ENCODE measurements at places on chromosomes 16 and 17.

- no peak for DNase-seq
Measured at GRCh38 chr16:88497561-88498462, 44.7 kb downstream of the ZFPM1 start.

- DNase-seq: peak; percentile 20
Measured at GRCh38 chr16:2713523-2713922, 6.5 kb downstream of the PRSS27 start.

DNA sequence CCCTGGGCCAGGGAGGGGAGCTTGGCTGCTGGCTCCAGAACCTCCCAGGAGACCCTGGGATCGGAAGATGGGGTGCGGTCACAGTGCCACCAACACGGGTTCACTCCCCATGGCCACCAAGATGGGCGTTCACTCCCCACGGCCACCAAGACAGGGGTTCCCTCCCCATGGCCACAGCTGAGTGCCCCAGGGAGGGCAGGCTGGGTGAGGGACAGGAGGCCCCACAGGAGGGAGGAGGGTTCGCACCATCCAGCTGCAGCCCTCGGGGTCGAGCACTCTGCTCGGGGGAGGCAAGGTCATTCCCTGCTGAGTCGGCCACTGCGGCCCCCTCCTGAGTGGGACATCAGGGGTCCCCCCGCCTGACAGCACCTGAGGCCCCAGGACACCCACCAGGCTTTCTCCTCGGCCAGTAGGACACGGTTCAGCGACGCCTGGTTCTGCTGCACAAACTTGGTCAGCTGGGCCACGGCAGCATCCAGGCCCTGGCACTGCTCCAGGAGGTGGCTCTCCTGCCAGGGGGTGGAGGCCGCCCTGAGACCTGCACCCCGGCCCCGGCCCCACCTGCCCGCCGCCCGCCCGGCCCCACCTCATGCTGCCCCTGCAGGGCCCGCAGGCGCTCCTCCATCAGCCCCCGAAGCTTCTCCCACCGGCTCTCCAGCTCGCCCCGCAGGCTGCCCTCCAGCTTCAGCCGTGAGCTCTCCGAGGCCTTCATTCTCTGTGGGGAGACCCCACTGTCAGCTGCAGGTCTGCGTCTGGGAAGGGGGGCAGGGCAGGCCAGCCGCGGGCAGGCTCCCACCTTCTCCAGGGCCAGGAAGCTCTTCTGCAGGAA, 5.9 kb downstream of the CCDC154 start:
- no peak for DNase-seq

- DNase-seq: peak; percentile 37
Measured at GRCh38 chr17:40443988-40444899, 994 bp downstream of the IGFBP4 start.

DNA sequence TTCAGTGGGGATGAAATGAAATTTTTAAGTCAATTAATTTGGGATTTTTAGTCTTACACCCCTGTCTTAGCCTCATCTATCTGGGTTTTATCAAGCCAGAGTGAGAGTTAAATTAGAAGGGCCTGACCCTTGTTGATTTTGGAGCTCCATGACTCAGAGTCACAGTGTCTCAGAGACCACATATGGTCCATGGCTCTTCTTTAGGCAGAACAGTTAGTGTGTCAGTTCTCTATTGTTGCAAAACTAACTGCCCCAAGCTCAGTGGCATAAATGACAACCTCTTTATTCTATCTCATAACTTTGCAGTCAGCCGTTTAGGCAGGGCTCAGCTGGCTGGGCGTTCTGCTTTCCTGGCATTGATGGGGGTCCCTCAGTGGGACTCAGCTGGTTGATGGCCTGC, 44.7 kb downstream of the IRF8 start:
- DNase-seq: peak; percentile 82

DNA sequence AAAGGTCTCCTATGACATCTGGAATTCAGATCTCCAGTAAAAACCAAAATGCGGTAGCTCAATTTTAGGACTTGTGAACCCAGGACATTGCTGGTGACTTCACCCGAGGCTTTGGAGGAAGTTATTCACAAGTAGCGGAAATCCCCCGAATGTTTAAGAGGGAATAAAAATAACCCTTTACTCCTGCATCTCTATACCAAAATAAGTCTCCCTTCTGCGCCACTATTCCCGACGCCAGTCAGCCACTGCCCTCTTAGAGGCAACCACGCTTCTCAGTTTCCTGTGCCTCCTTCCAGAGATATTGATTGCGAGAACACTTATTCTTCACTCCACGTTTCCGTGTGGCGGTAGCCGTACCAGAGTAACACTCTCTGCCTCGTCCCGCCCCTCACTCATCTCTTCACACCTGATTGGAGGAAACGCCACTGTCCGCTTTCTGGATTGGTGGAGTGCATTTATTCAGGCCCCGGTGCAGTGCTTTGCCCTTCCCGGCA, 27.4 kb downstream of the EMP2 start:
- DNase-seq: peak; percentile 48

DNA sequence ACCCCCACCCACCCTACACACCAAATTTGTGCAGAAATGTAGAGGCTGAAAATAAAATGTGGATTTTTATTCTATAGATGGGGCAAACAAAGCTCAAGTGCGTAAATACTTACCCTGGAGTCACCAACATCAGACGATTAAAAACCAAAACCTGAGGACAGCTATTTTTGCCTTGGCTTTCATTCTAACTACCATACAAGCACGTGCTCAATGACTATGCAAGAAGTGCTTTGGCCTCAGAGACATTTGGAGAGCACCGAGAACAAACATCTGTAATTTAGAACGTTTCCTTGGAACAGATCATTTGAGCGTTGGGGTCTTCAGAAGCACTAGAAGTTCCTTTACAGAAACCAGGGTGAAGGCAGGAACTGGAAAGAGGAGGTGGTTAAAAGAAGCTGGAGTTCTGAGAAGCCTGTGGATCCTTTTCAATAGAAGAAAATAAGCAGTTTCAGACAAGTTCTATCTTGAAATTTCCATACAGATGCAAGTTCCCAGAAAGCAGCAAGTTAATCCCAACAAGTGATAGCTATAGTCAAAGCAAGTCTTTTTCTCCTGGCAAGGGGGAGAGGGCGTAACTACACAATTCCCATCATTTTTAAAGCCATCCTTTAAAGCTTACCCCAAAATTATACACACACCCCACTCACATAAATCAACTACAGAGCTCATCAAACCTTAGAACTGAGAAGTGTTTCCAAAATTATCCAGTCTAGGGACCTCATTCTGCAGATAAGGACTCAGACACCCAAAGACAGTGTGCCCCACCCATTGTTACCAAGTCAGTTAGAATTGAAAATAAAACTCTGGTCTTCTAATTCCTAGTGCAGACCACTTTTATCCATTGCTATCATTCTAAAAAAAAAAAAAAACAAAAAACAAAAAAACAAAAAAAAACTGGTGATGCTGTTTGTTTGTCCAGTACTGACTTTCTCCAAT, 29.6 kb upstream of the CDRT4 start:
- DNase-seq: no peak

DNA sequence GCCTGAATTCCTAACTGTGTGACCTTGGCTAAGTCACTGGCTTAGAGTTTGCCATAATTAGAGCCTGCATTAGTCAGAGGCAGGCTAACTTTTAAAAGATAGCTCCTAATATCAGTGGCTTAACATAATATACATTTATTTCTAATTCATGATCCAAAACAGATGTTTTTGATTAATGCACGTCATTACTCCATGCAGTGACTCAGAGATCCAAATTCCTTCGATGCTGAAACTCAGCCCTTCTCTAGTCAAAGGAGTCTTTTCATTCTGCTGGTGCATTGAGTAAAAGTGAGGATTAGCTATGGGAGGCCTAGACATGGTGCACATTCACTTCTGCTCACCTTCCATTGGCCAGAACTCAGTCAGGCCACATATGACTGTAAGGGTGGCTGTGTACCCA, 49.8 kb downstream of the IRX3 start:
- DNase-seq: no peak

DNA sequence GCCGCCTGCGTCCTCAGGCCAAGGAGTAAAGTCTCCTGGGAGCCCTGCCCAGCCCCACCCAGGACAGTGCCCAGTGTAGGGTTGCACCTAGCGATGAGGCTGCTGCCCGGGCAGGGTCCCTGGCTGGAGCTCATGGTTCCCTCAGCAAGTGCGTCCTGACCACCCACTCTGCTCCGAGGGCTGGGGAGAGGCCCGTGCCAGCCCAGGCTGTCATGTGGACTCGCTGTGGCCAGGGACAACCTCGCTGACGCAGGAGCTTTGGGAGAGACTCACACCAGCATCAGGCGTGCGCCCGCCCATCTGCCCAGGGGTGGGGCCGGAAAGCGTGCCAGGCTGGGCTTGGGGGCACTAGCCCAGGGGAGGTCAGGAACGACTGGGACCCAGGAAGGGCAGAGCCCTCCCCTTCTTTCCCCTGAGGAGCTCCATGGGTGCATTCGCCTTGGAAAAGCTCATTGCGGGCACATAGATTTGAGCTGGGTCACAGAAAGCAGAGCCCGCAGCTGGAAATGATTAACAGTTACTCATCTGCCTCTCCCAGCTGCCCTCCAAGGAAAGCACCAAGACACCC, 19.7 kb downstream of the DPEP1 start:
- DNase-seq: no peak

- peak; percentile 88 for DNase-seq
Measured at GRCh38 chr17:15944759-15945526, at the start of gene ADORA2B. Gene ADORA2B (plus strand): TSS chr17:15945130. CDS start chr17:15945249, 119 bp downstream.

DNA sequence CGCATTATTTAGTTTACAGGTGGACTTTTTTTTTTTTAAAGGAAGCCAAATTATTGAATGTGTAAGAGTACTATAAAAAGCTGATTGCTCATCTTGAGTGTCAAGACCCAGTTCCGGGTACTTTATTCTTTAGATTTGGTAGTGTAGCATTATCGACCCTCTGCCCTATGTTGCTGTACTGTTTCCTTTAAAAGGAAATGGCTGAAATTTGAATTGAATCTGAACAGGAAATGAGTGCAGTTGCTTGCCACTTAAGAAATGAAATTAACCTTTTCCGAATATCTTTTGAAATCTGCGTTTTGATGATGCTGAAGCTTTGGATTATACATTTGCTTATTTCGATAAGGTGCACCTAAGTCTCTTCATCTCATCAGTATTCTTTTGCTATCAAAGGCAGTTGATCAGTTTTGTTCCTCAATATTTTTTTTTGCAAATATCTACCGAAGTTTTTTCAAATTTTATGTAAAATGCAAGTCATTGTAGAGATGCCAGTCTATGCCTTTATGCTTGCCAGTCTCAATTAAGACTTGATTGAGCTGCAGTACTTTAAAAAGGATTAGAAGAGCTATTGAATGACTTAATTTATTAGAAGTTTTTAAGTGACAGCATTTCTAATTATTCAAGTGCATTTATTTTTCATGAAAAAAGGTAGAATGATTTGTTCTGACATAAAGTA, 1.8 kb downstream of the GGNBP2 start:
- peak; percentile 40 for DNase-seq

DNA sequence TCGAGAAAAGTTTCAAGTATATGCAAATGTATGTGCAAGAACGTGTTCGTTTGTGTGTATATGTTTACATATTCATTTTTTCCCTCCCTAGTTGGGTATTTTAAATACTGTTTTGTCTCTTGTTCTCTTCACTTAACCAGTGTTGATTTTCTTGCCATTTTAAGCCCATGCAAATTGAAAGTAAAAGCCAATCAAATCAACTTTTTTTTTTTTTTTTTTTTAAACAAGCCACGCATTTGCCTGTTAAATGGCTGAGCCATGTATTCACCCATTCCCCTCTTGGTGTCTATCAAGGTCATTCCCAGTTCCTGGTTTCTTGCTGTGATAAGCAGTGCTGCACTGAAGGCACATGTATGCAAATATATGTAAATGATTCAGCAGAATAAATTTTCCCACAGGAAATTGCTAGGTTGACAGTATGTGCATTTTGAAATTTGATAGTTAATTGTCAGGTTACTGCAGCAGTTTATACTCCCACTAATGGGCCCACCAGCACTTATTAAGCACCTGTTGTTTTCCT, 12.2 kb downstream of the ABCC1 start:
- no peak for DNase-seq

GRCh38 chr17:7304179-7304578, 3.2 kb upstream of the EIF5A start:
- DNase-seq: no peak

GRCh38 chr16:30509081-30509765, 17.1 kb downstream of the ZNF768 start:
- no peak for DNase-seq

GRCh38 chr16:26959416-26960009, 107.2 kb upstream of the C16orf82 start:
- no peak for DNase-seq

DNA sequence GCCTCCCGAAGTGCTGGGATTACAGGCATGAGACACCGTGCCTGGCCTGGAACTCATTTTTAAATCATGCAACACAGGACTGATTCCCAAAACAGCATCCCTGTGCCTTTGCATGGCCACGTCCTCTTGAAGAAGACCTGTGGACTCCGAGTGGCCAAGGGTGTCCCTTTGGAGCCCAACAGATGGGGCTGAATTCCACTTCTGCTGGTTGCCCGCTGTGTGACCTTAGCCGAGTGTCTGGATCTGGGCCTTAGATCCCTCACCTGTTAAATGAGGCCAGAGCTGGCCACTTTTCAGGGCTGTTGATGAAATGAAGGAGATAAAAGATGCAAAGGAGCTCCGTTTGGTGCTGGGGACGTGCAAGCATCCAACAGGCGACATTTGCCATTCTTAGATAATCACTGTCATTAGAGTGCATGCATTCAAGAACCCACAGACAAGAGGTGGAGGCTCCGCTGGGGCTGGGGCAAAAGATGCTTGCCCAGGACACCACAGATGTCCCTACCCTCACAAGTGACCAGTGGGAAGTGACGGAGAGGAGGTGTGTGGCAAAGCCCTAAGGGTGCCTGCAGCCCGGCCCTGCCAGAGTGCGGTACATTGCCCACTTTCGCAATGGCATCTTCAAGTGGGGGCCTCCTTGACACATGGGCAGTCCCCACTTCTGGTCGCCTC, 354.1 kb upstream of the TNRC6C start:
- DNase-seq: no peak

DNA sequence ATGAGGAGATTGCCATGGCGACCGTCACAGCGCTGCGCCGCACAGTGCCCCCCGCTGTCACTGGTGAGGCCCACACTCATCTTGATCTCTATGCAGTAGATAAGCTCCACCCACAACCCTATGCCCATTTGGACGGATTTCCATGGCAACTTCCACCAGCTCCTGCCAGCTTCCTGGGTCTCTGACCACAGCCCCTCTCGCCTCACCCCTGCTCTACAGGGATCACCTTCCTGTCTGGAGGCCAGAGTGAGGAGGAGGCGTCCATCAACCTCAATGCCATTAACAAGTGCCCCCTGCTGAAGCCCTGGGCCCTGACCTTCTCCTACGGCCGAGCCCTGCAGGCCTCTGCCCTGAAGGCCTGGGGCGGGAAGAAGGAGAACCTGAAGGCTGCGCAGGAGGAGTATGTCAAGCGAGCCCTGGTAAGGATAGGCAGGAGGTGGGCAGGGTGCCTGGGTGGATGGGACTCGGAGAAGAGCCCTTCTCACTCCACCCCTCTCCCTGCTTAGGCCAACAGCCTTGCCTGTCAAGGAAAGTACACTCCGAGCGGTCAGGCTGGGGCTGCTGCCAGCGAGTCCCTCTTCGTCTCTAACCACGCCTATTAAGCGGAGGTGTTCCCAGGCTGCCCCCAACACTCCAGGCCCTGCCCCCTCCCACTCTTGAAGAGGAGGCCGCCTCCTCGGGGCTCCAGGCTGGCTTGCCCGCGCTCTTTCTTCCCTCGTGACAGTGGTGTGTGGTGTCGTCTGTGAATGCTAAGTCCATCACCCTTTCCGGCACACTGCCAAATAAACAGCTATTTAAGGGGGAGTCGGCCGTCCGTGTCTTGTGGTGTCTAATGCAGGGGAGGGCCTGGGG, 4.3 kb downstream of the ALDOA start:
- DNase-seq: peak; percentile 56

Measured in NB4 (cell line).